Fibroblast of gingiva (primary cell): ENCODE measurements at places on chromosomes 16 and 17.

GRCh38 chr17:18859256-18859655 lies 1.3 kb downstream of the PRPSAP2 start:
- DNase-seq = peak; percentile 36

DNA sequence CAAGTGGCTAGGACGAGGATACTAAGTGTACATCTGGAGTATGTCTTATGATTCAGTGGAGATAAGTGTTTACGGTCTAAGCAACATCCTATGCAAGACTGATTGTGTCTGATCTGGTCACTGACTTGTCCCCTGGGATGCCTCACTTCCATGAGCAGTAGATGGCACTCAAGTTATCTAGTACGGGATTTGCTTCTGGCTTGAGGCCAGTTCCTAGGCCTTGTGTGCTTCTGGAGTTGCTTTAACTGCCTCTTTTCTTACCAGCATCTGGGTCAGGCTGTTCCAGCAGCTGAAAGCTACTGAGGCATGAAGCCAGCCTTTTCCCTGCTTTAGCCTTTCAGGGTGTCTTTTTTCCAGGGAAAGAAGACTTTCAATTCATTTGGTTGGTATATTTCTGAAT lies 23.0 kb downstream of the SUPT6H start:
- DNase-seq = peak; percentile 56

GRCh38 chr16:30379158-30379783 lies 3.1 kb downstream of the SEPTIN1 start:
- DNase-seq = no peak

DNA sequence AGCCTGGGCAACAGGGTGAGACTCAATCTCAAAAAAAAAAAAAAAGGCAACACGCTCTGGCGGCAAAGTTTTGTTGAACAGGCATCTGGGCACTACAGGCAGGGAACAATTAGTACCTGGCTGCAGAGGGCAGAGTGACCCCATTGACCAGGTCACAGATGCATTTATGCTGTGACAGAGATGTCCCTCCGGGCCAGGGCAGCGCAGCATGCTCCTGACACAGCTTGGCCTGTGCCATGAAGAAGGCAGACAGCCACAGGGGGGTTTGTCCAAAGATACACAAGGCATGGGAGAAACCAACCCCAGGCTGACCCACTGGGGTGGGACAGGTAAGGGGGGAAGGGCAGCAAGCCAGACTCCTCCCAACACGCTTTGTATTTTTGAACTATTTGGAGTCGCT lies 7.7 kb upstream of the SRRM2 start:
- no peak for DNase-seq

DNA sequence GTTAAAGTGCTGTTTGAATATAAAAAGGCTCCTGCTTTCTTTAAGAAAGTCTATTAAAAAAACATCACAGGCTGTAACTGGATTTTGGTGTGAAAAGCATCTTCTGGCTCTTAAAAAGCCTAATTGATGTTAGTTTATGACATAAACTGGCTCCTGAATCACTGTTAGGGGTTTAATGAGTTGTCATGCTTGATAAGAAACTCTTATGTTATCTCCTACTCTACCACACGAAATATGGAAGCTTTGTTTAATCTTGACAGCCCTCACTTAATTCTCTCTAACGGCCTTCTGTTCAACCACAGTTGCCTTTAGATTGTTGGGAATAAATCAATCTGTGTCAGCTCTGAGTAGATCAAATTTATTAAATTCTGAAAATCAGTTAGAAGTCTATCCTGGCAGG lies 51.5 kb downstream of the CPPED1 start:
- no peak for DNase-seq

DNA sequence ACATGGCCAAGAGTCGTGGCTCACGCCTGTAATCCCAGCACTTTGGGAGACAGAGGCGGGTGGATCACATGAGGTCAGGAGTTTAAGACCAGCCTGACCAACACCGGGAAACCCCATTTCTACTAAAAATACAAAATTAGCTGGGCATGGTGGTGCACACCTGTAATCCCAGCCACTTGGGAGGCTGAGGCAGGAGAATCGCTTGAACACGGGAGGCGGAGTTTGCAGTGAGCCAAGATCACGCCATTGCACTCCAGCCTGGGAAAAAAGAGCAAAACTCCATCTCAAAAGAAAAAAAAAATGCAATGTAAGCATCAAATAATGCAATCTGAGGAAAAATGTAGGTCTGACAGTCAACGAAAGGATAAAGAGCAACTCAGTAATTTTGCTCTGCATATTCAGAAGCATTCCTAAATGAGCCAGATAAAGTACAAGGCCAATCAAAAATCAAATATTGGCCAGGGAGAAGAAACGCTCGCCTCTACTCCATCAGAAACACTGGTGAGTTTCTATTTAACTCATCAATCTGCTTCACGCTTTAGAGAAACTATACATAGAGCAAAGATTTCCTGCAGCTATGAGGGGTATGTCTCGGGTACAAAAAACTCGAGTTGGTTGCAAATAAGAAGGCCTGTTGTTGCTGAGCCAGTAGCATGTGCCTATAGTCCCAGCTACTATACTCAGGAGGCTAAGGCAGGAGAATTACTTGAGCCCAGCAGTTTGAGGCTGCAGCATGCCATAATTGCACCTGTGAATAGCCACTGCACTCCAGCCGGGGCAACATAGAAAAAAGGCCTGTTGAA lies 3.7 kb downstream of the TXNDC11 start:
- no peak for DNase-seq

GRCh38 chr16:89720813-89721545 lies at the start of the genes VPS9D1 and ZNF276:
VPS9D1 (minus strand) TSS chr16:89720898; CDS start chr16:89720861, 37 bp downstream.
ZNF276 (plus strand) TSS chr16:89721537; CDS start chr16:89721641, 104 bp downstream.
- DNase-seq = peak; percentile 78

GRCh38 chr17:27631411-27631760 lies 398 bp downstream of the LGALS9 start:
- no peak for DNase-seq

DNA sequence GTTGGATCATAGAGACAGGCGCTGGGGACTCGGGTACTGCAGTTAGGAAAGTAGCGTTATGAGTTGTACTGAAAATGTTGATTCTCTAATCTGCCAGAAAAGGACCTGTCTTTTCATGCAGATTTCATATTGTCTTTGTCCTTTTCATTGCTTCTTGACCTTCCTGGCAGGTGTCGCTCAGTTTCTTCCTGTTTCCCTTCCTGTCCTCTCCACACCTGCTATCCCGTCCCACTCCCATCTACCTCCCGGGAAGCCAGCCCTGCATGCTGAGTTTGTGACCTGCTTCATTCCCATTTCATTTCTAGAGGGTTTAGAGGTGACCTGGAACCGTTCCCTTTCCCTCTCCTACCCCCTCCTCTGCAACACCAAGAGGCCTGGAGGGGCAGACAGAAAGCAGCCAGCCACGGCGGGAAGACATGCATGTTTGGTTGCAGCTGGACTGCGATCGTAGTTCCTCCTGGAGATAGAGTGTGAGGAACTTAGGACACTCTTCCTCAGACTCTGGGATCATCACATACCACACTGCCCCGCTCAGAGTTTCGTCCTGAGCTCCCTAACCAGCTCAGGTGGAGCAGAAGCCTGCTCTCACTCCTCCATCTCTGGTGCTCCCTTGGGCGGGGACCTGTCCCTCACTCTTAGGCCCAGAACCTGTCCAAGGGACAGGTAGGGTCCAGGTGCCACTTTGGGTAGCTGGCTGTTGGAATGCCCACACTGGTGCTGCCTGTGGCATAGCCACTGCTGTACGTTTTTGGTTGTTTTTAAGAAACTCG lies 23.9 kb upstream of the ARHGAP23 start:
- no peak for DNase-seq

DNA sequence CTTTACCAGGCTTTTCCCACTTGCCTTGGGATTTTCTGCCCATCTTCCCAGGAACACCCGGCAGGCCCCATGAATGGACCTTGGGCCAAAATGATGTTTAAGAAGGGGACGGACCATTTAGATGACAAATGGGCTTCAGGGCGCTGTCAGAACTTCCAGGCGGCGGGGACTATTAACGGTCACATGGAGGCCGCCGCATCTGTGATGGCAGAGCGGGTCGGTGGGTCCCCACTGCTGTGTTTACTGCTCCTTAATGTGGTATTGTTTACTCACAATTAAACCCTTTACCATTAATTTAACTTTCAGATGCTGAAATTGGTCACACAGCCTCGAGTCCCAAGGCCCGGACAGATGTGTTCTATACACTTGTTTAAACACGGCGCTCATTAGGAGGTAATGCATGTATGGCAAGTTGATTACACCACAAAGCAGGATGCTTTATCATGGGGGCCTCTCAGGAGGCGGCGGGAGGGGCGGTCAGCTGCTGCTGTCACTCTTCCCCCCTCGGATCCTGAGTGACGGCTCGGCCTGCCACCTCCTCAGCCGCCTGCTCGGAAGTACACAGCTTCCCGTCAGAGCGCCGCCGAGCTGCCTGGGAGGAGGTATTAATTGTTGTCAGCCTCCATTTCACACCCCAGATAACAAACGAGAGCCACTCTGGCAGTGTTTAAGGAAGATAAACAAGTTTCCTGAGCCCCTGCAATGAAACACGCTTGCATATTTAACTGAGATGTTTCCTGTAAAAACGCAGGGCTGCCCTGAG lies 83.9 kb upstream of the IRX3 start:
- DNase-seq = no peak

DNA sequence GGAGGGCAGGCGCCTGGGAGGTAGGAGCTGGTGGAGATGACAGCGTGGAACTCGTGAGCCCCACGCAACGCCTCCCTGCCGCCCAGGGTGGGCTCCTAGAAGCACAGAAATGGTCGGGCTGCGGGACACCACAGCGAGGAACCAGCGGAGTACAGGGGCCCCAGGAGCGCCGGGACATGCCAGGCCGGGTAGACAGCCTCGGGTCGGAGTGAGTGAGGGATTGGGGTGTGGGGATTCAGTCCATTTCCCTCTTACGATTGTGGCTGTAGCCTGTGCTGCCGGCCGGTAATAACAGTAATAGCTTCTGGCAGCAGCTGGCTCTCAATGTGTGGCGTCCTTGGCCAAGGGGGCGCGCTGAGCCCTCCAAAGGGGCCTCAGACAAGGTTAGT lies 12.2 kb upstream of the CES3 start:
- DNase-seq = no peak
